ENCODE measurements at places on chromosomes 2 and 18.

- no peak for DNase-seq
These were observed 43.5 kb upstream of the ELAC1 start for GRCh38 chr18:50924372-50924771.

DNA sequence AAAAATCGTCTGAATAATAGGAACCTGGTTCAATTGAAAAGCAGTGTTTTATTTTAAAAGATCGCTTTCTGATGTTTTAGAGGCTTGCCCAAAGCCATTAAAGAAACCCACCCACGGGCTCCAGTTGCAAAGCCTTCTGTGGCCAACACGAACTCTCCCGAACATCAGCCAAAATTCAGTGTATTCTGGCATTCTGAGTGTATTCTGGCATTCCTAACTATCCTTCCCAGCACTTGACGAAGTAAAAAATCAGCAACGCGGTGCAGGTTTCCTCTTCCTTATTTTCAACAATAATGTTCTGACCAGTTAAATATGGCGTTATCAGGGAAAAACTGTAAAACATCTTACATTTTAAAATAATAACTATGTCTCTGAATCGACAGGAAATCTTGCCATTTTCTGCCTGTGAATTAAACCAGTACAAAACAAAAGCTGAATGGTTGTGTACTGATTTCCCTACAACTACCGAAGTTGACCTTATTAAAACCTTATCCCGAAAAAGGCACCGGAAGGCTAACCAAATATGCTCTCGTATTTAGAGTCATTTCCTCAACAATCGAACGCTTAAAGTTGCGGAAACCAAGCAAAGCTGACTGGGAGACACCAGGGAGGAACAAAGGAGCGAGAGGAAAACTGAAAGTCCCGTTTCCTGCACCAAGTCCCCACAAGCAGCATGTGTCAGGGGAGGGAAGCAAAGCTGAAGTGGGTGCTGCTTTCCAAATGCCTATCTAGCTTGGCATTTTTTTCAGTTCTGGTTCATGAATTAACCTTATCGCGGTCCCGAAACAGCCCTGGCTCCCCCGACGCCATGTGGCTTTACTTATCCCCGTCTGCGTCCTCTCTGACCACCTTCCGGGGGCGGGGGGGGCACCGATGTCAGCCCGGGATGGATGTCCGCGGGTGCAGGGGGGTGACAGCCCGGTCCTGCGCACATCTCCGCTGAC lies 44.3 kb downstream of the ZNF516 start:
- peak; percentile 60 for DNase-seq

GRCh38 chr2:174588463-174588862 lies 9.1 kb downstream of the WIPF1 start:
- DNase-seq, result no peak

GRCh38 chr2:70062270-70062669 lies 25.0 kb upstream of the PCBP1 start:
- DNase-seq, result no peak

DNA sequence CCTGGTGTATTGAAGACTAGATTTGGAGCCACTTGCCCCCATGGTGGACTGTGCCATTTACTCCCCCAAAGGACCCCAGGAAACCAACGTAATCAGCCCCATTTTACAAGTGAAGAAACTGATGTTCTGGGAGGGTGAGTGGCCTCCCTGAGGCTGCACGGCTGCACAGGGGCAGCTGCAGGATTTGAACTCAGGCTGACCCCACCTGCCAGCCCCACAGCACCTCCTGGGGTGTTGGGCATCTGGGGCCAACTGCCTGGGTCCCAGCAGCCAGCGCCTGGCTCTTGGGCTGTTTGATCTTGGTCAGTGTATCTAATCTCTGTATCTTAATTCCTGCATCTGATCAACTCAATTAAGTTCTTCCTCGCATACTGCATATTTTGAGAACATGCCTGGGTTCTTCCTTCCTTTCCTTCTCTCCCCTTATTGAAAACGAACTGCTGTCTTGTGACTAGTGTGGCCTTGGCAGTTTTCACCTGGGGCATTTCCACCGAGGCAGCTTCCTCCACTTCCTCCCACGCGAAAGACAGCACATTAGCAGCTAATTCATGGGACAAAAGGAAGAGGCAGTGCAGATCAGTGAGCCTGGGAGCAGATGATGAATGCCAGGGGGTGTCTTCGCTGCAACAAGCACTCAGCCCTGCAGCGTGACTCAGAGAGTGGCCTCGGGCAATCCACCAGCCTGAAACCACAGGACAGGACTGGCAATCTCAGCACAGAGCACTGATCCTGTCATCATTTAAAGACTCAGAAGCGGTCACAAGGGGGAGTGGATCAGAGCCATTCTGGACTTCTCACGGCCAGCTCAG lies 184.1 kb upstream of the RAB12 start:
- DNase-seq, result no peak

- peak; percentile 88 for DNase-seq
These were observed 90.4 kb upstream of the SLC35G4 start for GRCh38 chr18:11518788-11519685.

- DNase-seq, result no peak
These were observed 10.5 kb upstream of the MTCL1 start for GRCh38 chr18:8694891-8695290.

DNA sequence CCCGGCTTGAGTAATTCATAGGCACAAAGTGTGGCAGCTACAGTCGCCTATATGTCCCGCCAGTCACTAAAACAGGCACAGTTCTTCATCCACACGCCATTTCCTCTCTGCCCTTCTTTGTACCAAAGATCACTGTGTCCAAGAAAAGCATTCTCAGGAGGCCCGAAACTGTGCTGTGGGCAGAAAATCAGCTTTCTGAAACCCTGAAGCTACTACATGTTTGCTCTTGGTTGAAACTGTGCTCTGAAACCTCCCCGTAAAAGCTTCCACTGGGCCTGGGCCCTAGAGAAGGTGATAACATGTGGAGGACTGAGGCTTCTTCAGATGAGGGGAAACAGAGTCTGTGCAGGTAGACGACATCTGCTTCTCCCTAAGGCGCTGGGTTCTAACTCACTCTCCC lies 75.6 kb upstream of the ID2 start:
- DNase-seq, result peak; percentile 93

DNA sequence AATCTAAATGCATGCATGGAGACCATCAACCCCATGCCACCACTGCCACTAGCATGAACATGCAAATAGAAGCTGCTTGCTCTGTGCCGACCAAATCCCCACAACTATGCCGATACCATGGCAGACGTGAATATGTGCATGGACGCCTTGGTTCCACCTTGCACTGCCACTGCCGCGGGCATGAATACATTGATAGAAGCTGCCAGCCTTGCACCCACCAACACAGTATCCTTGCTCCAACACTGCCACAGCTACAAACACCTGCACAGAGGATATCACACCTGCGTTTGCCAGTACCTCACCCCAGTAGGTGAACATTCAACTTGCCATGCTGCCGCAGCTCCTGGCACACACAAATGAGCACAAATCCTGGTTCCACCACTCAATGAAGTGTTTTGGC lies 527.4 kb upstream of the REG3G start:
- no peak for DNase-seq

GRCh38 chr2:101408925-101409324 lies 21.6 kb upstream of the CREG2 start:
- DNase-seq, result no peak

GRCh38 chr18:32672398-32672797 lies 100.4 kb downstream of the KLHL14 start:
- no peak for DNase-seq

Measured in GM12865 (cell line).